Fibroblast of the conjunctiva (primary cell): ENCODE measurements at places on chromosomes 2 and 18.

- no peak for DNase-seq
These were observed 68.7 kb downstream of the KCTD1 start for GRCh38 chr18:26479681-26480079.

- DNase-seq: peak; percentile 91
These were observed 96.7 kb upstream of the COL5A2 start for GRCh38 chr2:189276277-189276676.

- no peak for DNase-seq
These were observed 45.8 kb downstream of the AGFG1 start for GRCh38 chr2:227517724-227518123.

GRCh38 chr18:36035253-36035652 is 32.1 kb downstream of the RPRD1A start:
- no peak for DNase-seq

- DNase-seq: no peak
These were observed 84.2 kb downstream of the MYOM1 start for GRCh38 chr18:3135536-3135935.

DNA sequence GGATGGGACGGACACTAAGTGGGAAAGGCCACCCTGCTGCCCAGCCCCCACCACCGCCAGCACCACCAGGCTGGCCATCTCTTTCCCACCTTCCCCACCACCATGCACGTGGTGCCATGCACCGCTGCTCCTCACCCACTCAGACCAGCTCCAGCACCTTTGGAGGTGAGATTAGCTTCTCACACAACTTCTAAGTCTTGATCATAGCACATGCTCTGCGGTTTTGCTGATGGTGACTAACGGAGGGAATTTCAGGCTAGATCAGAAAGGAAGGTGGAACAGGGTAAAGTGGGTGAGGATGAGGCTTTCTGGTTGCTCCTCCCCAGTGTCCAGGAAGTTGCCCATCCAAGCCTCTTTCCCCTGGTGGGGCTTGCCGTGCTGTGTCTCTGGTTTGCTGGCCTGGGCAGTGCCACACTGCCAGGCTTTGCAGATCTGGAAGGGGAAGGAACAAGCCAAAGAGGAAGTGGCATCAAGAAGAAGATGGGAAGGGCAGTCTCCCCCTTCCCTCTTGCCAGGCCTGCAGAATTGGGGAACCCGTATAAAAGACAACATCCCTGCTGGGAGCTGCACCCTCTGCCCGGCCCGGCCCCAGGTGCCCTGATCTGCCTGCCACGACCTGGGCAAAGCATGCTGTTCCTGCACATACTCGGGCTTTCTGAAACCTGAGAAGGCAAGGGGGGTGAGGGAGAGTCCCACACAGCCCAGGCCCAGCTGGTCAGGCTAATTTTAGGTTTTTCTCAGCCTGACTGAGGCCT is 44.3 kb upstream of the CAB39 start:
- no peak for DNase-seq

DNA sequence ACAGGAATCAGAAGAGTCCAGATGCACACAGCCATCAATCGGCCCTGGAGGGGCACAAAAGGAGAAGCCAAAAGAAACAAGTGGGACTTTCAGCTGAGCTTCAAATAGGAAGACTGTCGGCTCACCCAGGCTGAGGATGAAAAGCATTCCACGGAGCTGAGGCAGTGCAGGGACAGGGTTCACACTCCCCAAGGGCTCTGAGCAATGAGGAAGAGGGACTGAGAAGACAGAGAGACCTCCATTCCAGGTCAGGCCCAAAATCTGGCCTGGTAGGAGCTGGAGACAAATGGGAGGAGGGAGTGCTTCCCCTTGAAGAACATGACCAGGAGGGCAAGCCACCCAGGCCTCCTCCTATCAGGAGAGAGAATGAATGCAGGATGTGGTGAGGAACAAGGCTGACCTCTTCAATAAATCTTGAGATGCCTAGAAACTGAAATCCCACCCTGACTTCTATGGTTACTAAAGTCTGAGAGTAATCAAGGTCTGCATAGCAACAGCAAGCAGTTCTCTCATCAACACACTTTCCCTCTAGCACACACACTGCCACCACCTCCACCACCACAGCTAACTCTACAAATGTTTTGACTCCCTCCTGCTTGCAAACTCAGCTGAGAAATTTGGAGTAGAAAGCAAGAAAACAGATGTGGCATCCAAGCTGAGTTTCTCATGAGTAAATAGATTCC is 434.4 kb downstream of the TNS1 start:
- DNase-seq: peak; percentile 28

DNA sequence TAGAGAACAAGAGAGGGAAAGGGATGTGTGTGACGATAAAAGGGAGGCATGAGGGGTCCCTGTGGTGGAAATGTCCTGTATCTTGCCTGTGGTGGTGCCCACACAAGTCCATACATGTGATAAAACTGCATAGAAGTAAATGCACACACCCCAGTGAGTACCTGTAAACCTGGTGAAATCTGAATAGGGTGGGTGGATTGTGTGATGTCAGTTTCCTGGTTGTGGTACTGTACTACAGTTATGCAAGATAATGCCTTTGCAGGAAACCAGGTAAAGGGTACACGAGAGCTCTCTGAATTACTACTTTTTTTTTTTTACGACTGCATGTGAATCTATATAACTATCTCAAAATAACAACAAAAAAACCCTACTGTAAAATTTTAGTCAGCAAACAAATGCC is 22.1 kb downstream of the SERPINE2 start:
- DNase-seq: no peak

DNA sequence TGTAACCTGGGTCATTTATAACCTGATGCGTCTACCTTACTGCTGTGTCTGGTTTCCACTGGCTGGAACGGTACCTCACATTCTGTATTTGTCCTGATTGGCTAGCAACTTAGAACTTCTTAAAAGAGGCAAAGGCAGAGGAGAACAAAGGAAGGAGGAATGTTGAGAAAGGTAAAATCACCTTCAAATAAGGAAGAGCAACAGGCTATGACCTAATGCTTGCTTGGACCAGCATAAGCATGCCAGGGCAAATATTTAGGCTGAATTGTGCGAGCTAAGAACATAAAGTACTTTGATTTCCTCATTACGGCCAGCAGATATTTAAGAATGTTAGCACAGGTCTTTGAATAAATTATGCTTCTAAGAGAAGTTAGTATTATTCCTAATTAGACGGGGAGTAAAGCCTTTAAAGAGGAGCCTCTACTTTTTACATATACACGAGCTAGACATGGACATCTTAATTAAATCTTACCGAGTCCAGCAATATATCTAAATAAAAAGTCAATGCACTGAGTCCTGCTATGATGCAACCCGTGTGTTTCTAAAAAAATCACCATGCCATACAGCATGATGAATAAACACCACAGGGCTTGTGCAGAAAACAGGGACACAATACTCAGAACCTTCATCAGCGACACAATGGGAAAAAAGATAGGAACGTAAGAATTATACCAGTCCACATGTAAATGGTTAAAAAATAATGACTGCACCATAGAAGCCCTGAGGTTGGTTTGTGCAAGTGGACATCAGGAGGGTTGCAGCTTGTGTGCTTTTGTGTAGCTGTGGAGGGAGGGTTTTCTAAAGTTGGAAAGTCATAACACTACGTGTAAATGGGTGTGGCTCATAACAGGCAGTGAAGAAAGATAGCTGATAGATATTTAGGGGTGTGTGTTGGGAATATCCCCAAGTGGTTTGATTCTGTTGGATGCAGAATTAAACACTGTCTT is 14.2 kb downstream of the SEPTIN2 start:
- no peak for DNase-seq

DNA sequence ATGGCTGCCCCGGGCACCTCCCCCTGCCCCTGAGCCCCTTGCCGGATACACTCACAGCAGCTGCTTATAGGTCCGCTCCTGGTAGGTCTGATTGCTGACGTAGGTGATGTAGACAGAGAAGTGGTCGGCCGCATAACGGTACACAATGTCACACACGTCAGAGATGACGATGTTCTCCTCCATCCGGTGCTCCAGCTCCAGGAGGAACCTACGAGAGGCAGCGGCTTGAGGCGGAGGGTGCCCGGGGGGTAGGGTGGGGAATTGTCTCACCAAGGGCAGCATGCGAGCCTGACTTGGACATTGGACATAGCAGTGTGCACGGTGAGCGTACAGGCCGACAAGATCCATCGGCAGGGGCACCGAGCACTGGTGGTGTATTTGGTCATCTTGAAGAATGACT is 22.8 kb downstream of the SNORC start:
- DNase-seq: no peak

DNA sequence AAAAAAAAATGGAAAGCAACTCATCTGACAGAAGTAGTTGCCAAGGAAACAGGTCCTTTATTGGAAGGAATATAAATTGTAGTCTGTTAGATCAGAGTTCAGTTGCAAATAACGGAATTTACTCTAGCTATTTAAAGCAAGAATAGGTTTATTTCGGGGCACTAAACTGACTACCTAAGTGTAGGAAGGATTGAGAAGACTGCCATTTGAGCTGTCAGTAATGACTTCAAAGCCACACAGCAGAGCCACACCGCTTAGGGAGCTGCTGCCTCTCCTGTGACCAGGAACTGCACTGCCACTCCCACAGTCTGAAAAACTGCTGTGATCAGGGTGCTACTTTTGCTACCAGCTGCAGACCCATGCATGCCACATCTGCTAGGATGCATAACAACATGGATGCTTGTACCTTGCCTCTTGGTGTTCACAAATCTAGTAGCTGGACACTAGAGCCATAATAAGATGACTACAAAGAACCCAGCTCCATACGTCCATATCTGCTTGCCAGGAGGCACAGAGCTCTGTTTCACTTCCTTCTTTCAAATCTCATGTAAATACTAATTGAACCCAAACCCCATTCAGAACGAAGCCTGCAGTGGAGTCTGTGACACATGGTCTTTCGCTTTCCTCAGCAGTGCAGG is 2.2 kb downstream of the DSG2 start:
- no peak for DNase-seq

DNA sequence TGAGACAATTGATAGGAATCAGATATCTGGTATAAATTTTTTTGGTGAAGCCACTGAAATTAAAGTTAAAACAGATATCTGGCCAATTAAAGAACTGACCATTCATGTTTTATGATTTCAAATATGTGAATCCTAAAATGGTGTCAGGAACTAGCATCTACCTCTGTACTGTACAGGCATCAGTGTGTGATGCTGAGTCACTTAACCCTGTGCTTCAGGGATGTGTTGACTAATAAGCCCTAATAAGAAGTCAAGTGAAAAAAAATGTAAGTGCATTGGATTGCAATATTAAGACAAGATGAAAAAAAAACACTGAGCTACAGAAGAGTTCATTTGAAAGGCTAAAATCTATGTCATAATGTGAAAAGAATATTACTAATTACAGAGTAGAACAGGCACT is 9.1 kb upstream of the UNC80 start:
- DNase-seq: no peak

- no peak for DNase-seq
These were observed 234.0 kb downstream of the HAUS1 start for GRCh38 chr18:46338205-46338604.

DNA sequence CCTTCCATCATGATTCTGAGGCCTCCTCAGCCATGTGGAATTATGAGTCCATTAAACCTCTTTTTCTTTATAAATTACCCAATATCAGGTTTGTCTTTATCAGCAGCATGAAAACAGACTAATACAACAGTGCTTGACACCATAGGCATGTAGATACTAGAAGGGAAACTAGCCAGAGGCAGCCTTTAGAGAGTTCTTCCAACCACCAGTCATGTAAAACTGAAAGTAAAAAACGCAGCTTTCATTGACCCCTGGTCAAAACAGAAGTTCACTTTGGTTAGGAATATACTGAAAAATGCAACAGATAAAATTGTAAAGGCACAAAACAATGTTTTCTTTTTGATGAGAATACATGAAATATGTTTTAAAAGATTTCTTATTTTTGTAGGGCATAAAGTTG is 122.8 kb upstream of the L3MBTL4 start:
- no peak for DNase-seq

- DNase-seq: peak; percentile 55
These were observed 127.8 kb downstream of the STK39 start for GRCh38 chr2:168119515-168120141.
